ENCODE measurements at places on chromosomes 7 and 10.
A peak's percentile ranks its signal among the peaks of the same experiment; 100 is the strongest.

DNA sequence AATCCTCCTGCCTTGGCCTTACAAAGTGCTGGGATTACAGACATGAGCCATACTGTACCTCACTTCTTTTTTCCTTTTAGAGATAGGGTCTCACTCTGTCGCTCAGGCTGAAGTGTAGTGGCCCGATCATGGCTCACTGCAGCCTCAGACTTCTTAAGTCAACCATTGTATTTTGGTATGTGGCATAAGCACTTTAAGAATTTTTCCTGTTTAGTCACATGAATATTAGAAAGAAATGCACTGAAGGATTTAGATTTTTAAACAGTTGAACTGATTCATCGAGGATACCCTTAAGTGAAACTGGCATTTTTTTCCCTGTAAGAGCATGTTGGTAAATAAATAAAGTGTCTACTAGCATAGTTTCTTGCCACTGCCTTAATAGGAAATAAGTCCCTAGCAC lies 319.3 kb upstream of the CACNA2D1 start:
- DNase-seq, result no peak

DNA sequence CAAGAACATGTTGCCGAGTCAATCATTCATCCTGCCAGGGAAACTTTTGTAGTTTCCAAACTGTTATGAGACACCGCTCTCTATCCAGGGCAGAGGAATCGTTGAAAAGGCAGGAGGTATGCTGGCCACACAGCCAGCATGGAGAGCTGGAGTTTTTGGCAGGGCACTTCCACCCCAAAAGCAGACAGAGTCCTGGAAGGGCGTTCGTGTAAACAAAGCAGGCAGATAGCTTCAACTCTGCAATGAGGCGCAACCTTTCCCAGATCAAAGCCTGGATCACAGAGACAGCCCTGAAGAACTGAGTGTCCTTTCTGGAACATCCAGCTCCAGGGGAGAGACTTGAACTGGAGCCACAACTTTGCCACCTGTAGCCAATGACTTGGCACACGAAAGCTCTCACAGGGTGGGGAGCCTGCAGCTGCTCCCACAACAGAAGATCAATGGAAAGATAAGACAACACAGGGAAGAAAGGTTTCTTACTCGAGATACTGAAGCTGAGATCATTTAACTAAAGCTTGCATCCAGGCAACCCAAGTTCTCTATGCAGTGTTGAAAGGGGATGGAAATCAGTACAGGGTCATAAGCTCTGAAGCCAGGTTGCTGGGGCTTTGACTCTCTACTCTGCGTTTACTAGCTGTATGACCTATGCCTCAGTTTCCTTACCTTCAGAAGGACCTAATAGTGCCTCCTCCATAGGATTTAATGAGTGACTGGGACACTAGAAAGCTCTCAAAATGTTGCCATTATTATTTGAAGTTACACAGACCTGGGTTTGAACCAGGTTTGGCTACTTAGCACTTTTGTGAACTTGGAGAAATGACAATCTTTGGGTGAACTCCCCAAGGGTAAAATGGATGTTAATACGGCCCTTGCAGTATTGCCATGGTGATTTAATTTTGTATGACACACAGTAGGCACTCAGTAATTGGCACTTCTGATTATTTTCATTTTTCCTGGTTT lies 434.8 kb upstream of the NPVF start:
- DNase-seq, result no peak

DNA sequence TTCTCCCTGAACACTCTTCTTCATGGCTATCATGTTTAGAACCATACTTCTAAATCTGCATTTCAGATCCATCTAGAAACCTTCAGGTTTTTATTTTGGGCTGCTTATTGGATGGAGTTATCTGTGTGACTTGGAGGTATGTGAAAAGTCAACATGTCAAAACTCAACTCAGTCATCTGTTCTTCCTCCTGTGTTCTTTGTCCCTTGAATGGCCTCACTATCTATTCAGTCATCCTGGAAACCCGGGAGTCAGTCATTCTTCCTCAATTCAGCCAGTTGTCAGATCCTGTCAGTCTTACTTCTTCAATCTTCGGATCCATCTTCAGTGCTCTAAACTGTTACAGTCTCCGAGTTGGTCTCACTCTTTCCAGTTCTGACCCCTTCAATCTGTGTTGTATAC lies 52.2 kb downstream of the VKORC1L1 start:
- DNase-seq, result no peak

DNA sequence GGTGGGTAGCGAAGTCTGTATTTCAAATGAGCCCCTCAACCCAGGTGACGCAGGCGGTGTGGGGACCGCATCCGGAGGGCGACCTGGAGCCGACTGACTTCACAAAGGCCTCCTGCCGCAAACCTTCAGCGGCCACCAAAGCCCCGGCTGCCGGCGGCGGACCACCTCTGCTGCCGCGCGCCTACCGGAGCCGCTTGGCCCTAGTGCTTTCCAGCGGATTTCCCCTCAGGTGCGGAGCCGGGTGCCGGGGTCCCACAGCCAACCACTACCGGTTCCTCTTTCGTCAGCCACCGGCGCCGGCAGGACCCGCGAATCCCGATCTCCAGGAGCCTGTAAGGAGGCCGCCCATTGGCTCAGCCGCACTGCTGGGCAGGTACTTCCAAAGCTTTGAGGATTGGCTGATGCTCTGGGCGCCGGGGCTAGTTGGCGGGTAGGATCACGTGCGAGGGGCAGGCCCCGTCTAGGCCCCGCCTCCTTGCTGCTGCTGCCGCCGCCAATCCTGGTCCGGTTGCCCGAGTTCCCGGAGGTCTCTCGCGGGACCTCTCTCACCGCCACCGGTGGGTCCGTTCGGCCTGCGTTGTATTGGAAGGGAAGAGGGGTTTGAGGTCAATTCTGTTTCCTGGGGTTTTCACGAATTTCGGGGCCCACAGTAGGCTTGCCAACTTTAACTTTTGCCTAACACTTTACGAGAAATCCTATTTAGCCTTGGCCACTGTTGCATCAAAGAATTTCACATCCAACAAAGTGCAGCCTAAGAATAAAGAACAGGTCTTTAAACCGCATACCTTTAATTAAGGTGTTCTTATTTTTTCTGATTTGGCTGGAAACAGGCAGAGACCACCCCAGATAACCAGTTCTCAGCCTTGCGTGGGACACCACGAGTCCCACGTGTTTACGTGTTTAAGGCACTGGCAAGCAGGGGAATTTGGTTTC lies at the start of gene GSTO2:
TSS of gene GSTO2 (plus strand) at position 472 of the 933 bp plus-strand sequence. CDS start 5,732 bp downstream, outside the sequence.
- DNase-seq, result peak; percentile 99

- DNase-seq, result no peak
Measured at GRCh38 chr10:5862360-5862961, 27.2 kb downstream of the ANKRD16 start.

DNA sequence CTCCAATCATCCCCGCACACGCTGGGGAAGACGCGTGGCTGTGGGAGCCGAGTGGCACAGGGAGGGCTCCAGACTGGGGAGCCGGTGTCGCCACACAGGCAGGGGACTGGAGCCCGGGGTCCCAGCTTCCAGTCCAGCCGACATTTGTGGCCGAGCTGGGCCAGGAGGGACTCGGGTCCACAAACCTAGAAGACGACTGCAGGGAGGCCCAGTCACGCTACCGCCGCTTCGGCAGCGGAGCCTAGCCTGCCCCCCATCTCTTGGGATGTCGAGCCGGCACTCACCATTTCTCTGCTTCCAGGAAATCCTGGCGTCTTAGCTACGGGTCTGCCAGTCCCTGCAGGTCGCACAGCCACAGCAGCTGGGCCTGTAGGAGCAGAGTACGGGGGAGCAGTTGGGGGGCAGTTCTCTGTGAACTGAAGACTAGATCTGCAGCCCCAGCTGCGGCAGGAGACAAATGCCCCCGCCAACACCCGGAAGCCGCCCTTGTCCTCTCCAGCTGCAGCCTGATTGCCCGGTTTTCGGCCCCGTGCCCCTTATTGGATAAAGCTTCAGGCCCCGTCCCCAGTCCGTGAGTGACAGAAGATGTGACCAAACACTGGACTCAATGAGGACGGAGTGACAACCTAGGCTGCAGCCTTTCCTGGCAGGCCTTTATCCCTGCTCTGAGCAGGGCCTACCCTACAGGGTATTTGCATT lies 270.7 kb downstream of the ZNF33B start:
- peak; percentile 27 for DNase-seq

DNA sequence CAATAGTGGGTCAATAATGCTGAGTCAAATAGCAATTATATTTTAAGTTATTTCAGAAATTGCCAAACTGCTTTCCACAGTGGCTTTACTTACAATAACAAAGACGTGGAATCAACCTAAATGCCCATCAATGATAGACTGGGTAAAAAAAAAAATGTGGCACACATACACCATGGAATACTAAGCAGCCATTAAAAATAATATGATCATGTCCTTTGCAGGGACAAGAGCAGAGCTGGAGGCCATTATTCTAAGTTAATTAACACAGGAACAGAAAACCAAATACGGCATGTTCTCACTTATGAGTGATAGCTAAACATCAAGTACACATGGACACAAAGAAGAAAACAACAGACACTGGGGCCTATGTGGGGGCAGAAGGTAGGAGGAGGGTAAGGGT lies 15.0 kb upstream of the CYP3A4 start:
- DNase-seq, result no peak

Data from NCI-H510A treated with DMSO at 0.1 percent for 48 hours (cell line).